Anterior cingulate cortex (tissue), 58 donors: ENCODE measurements at places on chromosomes 11 and 22.
A peak's percentile ranks its signal among the peaks of the same experiment; 100 is the strongest.

- no peak for DNase-seq
These were observed 2.9 kb upstream of the CADM1 start for GRCh38 chr11:115506954-115507675.

GRCh38 chr11:92758241-92758780 is 211.1 kb upstream of the MTNR1B start:
- DNase-seq: no peak

GRCh38 chr11:122572592-122572991 is 82.9 kb upstream of the UBASH3B start:
- DNase-seq: no peak

- DNase-seq: no peak
These were observed 58.7 kb upstream of the SLN start for GRCh38 chr11:107770551-107770951.

DNA sequence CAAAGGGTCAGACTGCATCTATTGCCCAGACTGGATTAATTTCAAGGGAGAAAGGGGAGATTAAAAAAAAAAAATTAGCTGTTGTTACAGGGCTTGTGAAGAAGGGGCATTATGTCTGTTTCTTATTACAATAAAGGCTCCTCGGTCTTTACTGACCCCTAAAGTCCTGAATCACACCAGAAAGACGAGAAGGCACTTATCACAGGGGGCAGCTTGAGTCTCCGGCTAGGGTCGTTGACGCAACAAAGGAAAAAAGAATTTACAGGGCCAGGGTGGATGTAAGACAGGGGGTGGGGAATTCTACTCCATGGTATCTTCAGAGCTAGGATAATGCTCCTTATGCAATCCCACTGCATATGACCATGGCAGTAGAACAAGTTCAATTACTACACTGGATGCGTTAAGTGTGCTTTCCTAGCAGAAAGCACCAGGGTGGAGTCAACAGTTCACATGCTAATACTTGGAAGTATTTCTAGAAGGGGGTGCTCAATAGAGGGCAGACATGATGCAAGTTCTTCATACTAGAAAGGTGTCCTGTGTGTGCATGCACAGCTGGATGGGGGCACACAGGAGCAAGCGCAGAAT is 16.5 kb downstream of the DDX17 start:
- no peak for DNase-seq

GRCh38 chr11:45745065-45745811 is 59.7 kb upstream of the SLC35C1 start:
- DNase-seq: peak; percentile 23

DNA sequence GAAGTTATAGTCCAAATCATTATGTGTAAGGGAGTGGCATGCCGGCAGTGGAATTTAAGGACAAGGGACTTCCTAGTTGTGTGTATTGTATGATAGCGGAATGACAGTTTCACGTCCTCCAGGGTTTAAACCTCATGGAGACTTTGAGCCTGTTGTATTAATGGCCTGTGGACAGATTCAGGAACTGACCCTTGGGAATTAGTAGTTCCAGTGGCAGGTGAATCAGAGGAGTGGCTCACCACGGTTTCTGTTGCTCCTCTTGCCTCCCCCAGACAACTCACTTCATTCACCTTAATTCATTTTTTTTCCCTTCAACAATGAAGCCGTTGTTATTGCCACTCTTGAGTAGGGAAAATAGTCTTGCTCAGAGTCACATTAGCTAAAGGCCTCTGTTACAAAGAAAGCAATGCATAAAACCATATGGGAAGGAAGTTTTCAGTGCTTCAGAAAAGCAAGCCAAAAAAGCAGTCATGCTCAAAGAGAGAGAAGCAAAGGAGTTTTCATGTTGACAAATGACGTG is 22.6 kb downstream of the AMOTL1 start:
- no peak for DNase-seq

DNA sequence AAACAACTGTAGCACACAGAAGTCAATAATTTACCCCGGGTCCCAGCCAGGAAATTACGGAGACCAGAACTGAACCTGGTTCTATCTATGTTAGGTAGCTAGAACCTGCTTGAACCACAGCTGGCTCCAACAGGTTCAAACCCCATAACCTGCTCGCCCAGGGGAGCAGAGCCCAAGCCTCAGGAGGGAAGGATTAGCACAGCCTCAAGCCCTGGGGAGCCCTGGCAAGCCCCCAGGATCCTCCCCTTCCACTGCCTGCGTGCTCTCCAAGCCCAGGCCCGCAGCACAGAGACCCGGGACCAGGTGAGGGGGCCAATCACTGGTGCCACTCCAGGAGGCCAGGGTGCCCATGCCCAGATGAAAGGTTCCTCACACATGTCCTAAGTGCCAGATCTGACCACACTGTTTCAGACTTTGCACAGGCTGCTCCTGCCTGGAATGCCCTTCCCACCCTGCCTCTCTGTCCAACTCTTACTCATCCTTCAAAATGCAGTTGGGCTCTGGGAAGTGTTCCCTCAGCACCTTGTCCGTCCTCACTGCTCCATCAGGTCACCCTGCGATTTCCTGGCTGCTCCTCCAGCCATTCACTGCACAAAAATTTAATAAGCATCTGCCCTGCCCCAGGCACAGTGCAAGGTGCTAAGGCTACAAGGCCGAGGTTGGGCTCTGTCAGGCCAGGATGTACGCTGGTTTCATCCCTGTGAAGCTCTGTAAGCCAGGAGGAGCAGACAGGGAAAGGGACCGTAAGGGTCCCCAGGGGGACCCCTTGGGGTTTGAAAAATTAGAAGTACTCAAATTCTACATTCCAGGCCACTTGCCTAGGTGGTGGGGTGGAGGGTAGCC is 32.2 kb downstream of the ARRB1 start:
- no peak for DNase-seq

GRCh38 chr11:111460856-111461255 is 51.3 kb downstream of the BTG4 start:
- DNase-seq: no peak

GRCh38 chr11:11440144-11440543 is 87.1 kb upstream of the CSNK2A3 start:
- no peak for DNase-seq
